CD4-positive, alpha-beta T cell treated with Interleukin-10 for 1 hour (primary cell): ENCODE measurements at places on chromosomes 3 and 15.

GRCh38 chr15:52496776-52497470, 31.8 kb downstream of the MYO5A start:
- DNase-seq = no peak

GRCh38 chr15:85757073-85757938, 37.4 kb downstream of the KLHL25 start:
- DNase-seq = no peak

- no peak for DNase-seq
These were observed 9.1 kb upstream of the ACAD9 start for GRCh38 chr3:128870347-128870746.

- peak; percentile 52 for DNase-seq
These were observed 12.0 kb downstream of the MESD start for GRCh38 chr15:80977627-80978036.

- no peak for DNase-seq
These were observed 13.1 kb downstream of the PLXNA1 start for GRCh38 chr3:126995926-126996512.

GRCh38 chr3:187969581-187969950, 184.4 kb upstream of the LPP start:
- DNase-seq = no peak

GRCh38 chr3:134236505-134237170, 14.0 kb downstream of the RYK start:
- no peak for DNase-seq

- no peak for DNase-seq
These were observed 54.9 kb downstream of the EPHA6 start for GRCh38 chr3:96869316-96869715.

GRCh38 chr3:38345879-38346586, 552 bp upstream of the XYLB start:
- no peak for DNase-seq

DNA sequence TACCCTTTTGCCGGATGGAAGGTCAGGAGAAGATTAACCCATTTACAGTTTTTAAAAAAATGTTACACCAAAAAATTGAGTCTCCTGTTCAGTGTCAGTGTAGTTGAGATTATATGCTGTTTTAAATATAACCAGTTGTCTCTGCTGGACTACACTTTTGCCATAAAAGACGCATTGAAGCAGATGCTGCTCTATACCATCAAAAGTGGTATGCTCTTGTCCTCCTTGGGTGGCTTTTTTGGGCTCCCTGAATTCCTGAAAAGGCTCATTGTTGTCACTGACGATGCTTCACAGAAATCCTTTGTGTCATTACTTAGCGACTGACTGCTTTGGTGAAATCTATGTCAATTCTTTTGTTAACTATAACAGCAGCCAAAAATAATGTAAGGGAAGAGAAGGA, 133.9 kb upstream of the SKOR1 start:
- DNase-seq = no peak

- DNase-seq = no peak
These were observed 182.5 kb downstream of the CACNA2D3 start for GRCh38 chr3:54304877-54305276.

DNA sequence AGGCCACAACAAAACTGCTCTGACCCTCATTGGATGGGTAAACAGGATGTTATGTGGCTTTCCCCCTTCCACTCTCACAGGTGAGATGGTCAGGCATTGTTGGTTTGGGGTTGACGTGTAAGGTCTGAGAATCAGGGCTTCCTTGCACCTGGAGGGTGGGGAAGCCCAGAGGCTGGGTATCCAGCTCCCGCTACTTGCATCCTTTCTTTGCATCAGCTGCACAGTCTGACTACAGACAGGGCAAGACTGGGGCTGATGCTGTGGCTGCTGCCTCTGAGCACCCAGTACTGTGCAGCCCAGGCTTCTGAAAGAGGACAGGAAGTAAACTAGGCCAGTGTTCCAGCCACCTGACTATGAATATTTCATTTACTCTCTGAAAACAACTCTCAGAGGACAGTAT, 58.0 kb upstream of the ATP2B2 start:
- DNase-seq = no peak

GRCh38 chr3:71421820-71422566, 161.5 kb downstream of the FOXP1 start:
- DNase-seq = peak; percentile 60

DNA sequence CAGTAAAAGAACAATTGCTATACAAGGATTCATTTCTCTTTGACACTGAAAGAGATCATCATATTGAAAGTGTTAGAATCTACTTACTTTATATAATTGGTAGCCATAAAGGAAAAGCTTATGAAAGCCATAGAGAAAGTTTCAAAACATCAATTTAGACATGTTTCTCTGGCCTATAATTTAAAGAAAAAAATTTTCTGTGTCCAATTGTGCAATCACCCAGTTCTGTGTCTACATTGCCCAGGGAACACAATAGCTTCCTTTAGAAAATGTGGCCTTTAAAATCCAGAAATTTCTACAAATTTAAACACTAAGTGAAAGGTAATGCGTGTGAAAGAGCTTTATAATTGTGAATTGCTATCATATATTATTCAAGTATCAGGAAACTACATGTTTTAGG, 259.2 kb downstream of the GBE1 start:
- no peak for DNase-seq

DNA sequence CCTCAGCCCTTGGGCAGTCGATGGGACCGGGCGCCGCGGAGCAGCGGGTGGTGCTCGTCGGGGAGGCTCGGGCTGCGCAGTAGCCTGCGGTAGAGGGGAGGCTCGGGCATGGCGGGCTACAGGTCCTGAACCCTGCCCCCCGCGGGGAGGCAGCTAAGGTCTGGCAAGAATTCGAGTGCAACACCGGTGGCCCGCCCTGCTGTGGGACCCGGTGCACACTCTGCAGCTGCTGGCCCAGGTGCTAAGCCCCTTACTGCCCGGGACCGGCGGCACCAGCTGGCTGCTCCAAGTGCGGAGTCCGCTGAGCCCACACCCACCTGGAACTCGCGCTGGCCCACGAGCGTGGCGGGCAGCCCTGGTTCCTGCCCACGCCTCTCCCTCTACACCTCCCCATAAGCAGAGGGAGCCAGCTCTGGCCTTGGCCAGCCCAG, 377.7 kb upstream of the RBMS3 start:
- no peak for DNase-seq

GRCh38 chr3:13162549-13163320, 89.5 kb upstream of the IQSEC1 start:
- DNase-seq = no peak

DNA sequence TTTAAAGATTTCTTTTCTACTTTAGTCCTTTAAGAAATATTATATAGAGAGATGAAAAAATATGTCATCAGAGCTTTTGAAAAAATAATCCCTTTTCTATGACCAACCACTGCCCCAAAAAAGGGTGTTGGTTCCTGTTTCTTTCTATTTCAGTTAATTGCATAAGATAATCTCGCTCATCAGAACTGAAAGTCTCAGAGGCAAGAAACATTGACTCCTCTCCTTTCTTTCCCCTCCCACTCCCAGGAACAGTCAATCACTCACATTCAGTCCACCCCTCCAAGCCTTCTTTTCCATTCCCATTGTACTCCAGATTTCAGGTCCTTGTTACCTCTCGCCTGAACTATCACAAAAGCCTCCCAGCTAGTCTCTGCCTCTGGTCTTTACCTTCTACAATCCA, 153.7 kb upstream of the ABI3BP start:
- DNase-seq = no peak

DNA sequence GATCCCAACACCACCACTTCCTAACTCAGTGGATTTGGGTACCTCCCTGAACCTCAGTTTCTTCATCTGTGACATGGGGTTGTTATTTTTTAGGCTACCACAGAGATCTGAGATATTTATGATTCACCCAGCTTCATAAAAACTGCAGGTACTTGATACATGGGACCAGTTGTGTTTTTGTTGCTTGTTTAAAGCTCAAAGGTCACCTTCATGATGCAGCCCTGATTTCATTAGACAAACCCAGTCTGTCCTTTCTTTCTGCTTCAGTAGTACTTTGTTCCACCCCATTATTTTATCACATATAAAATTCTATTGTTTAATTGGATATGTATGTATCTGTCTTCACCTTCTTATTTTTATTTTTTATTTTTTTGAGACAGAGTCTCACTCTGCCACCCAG, 57.4 kb upstream of the C15orf61 start:
- no peak for DNase-seq

DNA sequence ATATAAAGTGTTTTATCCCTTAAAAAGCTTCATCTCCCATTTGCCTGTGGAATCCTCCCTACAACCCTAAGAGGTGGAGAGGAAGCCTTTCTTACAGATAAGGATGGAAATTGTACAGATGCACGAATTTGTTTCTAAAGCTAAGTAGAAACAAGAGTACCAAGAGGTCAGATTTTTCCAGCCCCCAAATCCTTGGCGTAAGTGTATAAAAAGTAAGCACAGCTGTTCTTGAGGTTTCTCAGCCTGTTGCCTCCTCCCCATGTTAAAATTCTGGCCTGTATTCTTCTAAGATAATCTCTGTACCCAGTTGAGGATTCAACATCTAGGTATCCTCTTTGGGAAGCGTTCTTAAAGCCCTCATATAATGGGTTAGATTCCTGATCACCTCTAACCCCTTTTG, 34.9 kb downstream of the RAB7A start:
- no peak for DNase-seq

DNA sequence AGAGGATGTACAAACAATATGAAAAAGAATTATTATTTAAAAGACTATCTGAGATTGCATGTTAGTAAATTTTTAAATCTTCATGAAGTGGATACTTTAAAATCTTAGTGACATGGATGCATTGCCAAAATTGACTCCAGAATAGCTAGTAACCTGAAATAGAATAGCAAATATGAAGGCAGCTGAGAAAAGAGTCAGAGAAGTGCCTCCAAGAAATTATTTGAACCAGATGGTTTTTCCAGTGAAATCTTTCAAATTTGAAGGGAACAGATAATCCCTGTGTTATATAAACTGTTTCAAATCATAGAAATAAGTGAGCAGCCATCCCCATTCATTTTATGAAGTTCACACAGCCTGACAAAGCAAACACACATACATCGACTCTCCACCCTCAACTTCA, 29.6 kb downstream of the FSIP1 start:
- DNase-seq = no peak

GRCh38 chr15:69664572-69665571, 212.3 kb downstream of the RPLP1 start:
- no peak for DNase-seq

- DNase-seq = no peak
These were observed 155.4 kb downstream of the DIPK2A start for GRCh38 chr3:144127014-144127413.

GRCh38 chr15:34501131-34501530, 63.5 kb upstream of the GOLGA8A start:
- no peak for DNase-seq

DNA sequence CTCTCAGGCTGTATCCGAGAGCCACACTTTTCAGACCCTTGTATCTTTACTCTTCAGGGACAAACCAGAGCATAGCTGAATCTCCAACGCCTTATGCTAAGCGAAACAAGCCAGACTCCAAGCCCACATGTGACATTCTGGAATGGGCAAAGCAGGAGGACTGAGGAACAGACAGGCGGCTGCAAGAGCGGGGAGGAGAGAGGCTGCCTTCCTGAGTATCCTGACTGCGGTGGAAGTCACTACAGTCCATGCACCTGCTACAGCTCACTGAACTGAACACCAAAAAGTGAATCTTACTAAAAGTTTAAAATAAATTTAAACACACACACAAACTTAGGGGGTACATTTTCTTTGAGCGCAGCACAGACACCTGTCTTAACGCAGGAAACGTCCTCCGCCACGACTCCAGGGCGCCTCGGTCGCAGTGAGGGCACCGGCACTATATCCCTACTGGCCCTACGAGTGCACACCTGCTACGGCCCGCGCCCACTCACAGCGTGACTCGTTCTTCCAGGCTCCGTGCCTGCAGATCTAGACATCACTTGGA, 1.4 kb downstream of the CYFIP1 start:
- no peak for DNase-seq

GRCh38 chr15:73946046-73946721, 19.9 kb downstream of the LOXL1 start:
- no peak for DNase-seq

- no peak for DNase-seq
These were observed 79.1 kb downstream of the NTRK3 start for GRCh38 chr15:88177451-88177850.

DNA sequence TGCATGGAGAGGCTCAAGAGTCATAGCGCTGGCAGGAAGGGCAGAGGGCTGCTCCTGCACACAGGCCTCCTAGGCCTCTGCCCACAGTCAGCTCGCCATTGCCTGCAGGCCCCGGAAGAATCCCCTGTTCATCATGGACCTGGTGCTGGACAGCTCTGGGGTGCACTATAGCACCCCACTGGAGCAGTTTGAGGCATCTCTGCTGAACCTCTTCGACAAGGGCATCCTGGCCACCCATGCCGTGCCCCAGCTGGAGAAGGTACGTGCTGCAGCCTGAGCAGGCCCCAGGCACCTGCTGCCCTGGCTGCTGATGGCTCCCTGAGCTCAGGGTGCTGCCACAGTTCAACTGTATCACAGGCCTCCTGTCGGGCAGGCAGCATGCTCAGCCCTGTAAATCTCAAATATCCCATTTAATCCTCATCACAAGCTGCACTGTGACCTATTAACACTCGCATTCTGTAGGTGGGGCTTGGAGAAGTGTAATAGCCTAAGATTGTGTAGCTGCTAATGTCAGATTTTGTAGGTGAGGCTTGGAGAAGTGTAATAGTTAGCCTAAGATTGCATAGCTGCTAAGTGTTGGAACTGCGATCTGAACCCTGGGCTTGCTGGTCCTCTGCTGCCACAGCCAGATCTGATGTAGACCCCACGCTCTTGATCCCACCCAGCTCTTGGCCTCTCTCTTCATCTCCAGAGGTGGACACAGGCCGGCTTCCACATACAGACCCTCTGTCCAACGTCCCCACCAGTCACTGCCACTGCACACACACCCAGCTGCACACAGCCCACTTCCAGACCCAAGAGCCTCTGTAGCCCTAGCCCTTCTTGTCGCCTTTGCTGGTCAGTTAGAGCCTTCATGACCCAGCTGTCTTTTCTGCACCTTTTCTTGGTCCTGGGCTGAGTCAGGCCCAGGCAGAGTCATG, 31.9 kb downstream of the DNAH1 start:
- no peak for DNase-seq

DNA sequence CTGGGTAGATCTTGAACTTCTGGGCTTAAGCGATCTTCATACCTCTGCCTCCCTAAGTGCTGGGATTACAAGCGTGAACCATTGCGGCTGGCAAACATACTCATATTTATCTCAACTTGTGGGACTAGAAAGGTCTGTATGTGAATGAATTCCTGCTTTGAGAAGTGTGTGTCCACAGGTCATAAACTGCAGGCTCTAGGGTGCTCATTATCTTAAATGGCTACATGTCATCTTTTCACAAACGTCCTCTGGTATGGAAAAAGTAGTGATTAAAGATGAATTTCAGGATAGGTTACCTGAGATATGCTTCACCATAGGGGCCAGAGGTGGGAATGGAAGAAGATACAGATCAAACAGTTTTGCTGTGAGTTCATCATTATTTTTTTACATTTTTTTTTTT, 7.8 kb upstream of the HDAC11 start:
- DNase-seq = no peak

DNA sequence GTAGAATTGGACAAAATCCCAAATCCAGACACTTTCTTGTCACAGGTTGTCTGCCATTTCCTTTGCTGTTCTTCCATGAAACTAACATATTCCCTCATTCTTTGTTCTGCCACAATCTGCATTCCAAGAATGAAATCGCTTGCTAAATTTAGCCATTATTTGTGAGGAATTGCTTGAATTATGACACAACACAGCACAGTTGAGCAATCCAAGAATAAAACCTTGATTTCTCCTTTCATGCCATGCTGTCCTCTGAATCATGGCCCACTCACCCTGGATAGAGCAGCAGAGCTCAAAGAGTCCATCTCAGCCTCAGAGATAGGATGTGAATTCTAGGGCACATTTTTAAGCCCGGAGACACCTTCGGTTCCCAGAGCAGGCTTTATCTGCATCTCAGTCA, 35.2 kb upstream of the GREM1 start:
- no peak for DNase-seq
